ENCODE measurements at places on chromosomes 4 and X.

- no peak for DNase-seq
Observed at GRCh38 chrX:120144178-120144844, 14.1 kb upstream of the RHOXF2 start.

DNA sequence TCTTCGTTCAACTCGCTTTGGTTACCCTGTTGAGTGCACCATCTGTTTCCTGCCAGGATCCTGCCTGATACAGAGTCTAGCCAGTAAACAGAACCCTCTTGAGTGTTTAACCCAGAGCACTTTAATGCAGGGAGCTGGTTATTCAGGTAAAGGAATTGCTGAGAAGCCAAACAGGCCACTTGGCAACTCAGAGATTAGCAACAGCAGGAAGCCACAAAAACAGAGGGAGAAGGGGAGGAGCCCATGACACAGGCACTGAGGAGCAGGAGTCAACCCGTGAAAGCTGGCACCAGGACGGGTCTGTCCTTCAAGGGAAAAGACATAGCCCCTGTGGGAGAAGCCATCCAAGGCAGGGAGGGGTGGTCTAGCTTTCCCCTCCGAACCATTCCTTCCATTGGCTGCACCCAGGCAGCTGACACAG lies 641.4 kb downstream of the ZNF674 start:
- DNase-seq, result no peak

- DNase-seq, result no peak
Observed at GRCh38 chr4:76476571-76476970, 41.5 kb downstream of the SHROOM3 start.

DNA sequence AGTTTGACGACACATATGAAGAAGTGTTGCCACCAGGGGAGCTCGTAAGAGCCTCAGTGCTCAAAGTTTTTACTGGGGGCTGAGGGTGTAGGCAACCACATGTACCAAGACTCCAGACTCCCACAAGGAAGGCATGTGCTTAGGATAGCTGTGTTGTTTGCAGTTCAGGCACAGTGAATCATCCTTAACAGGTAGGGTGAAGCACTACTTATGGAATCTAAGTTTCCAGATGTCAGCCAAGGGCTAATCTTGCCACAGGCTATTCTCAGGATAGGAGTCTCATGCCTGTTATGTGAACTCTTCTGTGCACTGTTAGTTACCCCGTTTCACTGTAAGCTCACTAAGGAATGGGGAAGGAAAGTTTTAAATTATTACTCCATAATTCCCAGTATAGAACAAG lies 202.6 kb downstream of the TMA16 start:
- peak; percentile 88 for DNase-seq

- no peak for DNase-seq
Observed at GRCh38 chr4:152079543-152080293, 318.9 kb upstream of the GATB start.

GRCh38 chrX:39592776-39593175 lies 505.0 kb downstream of the BCOR start:
- no peak for DNase-seq

GRCh38 chrX:122004127-122004526 lies 956.7 kb downstream of the GLUD2 start:
- no peak for DNase-seq

- DNase-seq, result peak; percentile 30
Observed at GRCh38 chr4:183455431-183456195, 11.2 kb downstream of the CDKN2AIP start.

DNA sequence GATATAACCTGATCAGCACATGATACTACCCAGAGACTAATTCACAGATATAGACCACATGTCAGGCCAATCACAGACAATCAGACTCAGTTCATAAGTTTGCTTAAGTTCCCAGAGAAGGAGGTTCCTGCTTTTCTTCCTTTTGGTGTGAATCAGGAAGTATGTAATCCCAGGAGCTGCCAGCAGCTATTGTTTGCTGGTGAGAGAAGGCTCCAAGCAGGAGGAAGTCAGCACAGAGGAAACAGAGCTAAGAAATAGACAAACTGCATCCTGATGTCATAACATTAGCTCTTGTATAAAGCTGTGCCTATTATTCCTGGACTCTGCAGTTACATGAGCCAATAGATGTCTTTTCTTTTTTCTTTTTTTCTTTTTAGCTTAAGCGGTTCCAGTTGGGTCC lies 50.9 kb downstream of the UCHL1 start:
- no peak for DNase-seq

DNA sequence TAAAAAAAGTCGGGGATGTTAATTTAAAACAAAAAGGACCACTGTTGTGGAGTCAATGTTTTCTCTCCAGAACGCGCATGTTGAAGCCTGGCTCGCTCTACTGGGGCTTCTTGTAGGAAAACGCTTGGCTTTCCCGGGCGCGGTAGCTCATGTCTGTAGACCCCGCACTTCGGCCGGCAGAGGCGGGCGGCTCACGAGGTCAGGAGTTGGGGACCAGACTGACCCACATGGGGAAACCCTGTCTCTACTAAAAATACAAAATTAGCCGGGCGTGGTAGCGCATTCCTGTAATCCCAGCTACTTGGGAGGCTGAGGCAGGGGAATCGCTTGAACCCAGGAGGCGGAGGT lies 15.6 kb downstream of the NELFA start:
- no peak for DNase-seq

DNA sequence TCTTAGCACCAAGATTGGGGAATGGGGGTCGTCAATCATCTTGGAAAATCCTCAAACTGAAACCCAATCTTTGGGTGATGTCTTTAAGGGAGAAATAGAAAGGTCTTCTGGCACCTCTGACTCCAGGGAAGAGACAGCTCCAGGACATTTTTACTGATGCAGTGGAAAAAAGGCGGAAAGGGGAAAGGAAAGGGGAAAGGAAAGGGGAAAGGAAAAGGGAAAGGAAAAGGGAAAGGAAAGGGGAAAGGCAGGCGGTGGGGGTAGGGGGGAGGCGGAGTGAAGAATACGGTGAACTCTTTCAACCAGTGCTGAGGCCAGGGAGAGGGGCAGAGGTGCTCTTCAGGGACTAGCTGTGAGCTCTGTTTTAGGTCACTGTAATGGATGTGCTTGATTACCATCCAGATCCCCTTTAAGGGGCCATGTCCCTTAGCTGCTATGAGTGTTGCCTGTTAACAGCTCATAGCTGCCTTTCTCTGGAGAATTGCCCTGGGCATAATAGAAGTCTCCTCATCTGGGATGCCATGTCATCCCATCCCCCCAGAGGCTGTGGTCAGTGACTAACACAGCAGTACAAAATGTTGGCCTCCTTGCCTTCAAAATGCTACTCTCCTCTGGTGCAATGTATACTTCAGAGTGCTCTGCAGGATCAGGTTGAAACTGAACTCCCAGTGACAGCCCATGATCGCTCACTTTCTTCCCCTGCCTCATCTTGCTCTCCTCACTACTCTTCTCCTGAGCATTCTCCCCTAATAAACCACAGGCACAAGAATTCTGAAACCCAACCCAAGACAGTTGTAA lies 92.4 kb upstream of the AP1S2 start:
- peak; percentile 86 for DNase-seq

- no peak for DNase-seq
Observed at GRCh38 chr4:156816360-156816755, 155.2 kb downstream of the PDGFC start.

DNA sequence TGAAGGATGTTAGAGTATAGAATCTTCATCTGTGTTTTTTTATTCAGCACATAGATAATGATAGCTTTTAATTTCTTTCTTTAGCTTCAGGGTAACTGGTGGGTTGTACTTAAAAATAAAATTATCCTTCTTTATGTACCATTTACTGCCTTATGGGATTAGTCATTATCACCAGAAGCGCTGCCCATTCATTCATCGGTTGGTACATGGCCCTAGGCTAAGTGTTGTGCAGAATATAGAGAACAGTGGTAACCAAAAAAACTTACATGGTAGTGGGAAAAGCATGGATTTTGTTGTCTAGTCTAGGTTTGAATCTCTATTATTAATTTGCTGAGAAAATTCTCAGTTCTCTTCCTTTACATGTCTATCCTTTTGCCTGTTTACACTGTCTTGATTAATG lies 43.5 kb upstream of the PDE5A start:
- DNase-seq, result no peak

- DNase-seq, result no peak
Observed at GRCh38 chr4:169611157-169611556, 1.2 kb downstream of the NEK1 start.

DNA sequence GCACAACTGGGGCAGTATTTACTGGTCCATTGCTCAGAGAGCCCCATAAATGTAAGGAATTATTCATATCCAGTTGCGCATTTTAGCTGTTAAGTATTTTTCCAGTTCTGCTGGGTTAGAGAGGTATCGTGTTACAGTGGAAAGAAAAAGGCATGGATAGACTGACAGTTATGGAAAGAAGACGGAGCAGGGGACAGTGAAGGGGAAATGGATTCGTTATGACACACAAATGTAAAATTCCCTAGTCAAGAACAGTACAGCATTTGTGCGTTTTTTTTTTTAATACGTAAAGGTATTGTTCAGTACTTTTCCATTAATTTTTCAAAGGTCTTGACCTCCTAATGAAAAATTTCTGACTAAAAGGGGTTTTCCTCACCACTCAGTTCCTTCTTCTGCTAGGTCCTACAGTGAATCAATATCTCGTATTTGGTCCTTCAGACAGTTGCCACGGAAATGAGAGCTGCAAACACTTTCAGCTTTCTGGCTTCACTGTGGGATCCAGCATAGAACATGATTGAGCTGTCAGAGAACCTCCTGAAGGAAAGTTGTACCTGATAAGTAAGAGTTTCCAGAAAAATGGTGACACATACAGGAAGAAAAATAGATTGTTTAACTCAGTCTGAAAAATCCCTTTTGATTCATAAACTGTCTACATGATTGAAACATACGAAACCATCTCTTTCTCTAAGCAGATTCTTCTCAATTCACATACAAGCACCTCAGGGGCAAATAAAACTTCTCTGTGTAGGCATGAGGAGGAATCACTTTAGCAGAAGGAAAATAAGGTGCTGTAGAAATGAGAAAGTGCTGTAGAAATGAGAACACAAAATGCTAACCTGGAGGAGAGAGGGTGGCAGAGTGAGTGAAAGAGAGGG lies 21.8 kb upstream of the BBS12 start:
- DNase-seq, result peak; percentile 44

DNA sequence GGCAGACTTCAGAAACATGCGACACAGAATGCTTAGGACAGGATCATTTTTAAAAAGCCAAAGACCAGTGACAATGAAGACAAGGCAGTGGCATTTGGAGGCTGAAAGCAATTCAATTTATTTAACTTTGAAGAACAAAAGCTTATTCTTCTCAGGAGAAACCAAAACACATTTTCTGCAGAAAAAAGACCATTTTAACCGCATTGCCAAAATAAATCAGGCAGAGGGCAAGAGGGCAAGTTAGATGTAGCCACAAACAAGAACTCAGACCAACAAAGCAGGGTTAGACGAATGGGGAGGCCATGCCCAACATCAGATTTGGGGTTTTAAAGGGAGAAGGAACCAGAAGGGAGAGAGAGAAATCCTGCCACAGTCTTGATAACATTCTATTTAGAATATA lies 58.9 kb downstream of the RELL1 start:
- DNase-seq, result no peak

DNA sequence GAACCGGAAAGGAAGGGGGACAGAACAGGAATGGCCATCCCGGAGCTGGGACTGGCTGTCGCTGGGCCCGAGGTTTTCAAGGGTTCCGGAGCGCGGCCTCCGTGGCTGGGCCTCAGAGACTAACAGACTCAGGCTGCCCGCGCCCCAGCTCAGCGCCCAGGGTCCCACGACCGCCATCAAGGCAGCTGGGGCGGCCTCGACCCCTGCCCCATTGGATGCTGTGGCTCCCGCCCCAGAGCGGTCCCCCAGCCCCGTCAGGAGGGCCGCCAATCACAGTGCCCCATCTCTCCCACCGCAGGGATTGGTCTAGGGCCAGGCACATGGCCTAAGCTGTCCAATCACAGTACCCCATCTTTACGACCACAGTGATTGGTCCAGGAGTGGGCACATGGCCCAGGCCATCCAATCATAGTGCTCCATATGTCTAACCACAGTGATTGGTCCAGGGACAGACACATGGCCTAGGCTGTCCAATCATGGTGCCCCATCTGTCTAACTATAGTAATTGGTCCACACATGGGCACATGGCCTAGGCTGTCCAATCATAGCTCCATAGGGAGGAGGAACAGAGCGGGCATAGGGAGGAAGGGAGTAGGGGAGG lies 105.3 kb upstream of the NKX1-1 start:
- DNase-seq, result peak; percentile 36

- no peak for DNase-seq
Observed at GRCh38 chr4:166400270-166400894, 527.3 kb downstream of the TLL1 start.

GRCh38 chrX:107714206-107714891 lies 61.2 kb downstream of the TSC22D3 start:
- no peak for DNase-seq

DNA sequence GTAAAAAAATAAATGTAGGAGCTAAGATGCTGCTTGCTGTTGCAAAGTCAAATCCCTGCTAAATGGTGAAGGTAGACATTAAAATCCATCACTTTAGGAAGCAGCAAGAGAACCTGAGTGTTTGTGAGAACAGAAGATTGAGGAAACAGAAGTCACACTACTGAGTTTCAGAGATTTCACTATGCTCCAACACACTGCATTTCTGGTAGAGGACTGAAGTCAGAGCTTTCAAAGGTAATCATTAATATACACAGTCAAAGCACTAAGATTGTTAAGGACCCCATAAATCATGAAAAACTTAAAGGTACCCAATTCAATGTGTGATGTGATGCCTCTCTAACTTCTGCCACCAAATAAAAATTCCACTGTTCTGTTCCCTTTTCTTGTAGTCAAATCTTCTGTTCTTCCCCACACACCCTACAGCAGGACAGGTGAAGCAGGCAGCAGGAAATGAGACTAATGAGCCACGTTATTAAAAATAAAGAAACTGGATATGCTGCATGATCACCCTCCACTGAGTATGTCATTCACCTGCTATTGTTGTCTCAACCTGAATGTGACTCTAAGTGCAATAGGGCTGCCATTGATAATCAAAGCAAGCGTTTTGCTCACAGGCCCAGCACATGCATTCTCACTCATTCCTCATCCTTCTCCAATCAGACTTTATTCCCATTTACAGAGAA lies 28.9 kb upstream of the APELA start:
- DNase-seq, result no peak

DNA sequence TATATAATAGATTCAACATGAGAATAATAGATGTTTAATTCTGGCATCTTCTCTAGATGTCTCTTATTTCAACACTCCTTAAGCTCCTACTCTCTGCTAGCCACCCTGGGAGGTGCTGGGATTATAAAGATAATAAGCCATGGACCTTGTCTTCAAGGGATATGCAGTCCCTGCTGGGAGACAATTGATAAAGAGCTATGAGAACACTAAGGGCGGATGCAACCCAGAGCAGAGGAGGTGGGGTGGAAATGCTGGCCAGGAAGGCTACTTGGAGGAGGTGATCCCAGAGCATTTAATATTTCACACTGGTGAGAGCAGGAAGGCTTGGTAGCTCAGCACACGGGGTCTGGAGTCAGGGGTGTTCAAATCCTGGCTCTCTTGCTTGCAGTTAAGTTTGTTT lies 18.3 kb upstream of the PGRMC2 start:
- no peak for DNase-seq

DNA sequence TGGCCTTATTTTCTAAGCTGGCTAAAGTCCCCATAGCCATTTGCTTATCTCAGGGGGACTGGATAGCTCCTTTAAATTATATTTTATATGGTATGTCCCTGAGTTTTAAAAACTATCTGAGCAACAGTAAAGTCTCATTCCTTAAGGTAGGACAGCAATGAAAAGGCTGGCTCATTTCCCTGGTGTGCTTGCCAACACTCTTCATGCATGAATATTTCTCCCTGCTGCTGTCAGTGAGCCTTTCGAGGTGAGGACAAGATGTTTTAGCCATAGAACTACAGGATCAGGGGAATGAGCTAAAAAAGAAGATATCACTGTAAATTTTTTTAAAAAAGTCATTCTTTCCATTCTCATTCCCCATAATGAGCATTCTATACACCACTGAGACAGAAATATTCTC lies 427.3 kb upstream of the FAM241A start:
- no peak for DNase-seq

- no peak for DNase-seq
Observed at GRCh38 chr4:16537926-16538325, 311.7 kb upstream of the TAPT1 start.

Measured in IMR-90 (cell line).